SJCRH30 (cell line): ENCODE measurements at places on chromosomes 7 and 10. TPM values are rescaled to one million over a fixed set of nuclear protein-coding genes. Genes with fewer than 3 reads are reported as not detected.

CALY gene
- total RNA-seq = not detected in 2 replicates

SPACDR gene
- not detected in 2 replicates for total RNA-seq

ASZ1 gene
- total RNA-seq = not detected in 2 replicates

- H3K27me3 ChIP-seq = no peaks in the 10 kb centered on the region
- peaks cover 17% of the 10 kb centered on the region for H3K4me1 ChIP-seq
- peak; percentile 78 for DNase-seq
- peak overlapping the region; percentile 58 for H3K27ac ChIP-seq
- no peaks in the 10 kb centered on the region for H3K36me3 ChIP-seq
Observed at GRCh38 chr7:112172870-112173567, 33.2 kb downstream of the DOCK4 start.

SAMD9L gene
- 0.79 and 1.8 TPM in 2 replicates for total RNA-seq

CDC14C gene
- 0.15 TPM in 1 of 2 replicates, not detected in the other for total RNA-seq

DYDC2 gene
- total RNA-seq = 0.13 TPM in 1 of 2 replicates, not detected in the other

GRCh38 chr10:103969857-103970627, 3.1 kb downstream of the SLK start:
- DNase-seq = no peak
- no peak overlapping the region for H3K4me3 ChIP-seq
- no peaks in the 10 kb centered on the region for H3K27me3 ChIP-seq
- no peaks in the 10 kb centered on the region for H3K36me3 ChIP-seq

DNA sequence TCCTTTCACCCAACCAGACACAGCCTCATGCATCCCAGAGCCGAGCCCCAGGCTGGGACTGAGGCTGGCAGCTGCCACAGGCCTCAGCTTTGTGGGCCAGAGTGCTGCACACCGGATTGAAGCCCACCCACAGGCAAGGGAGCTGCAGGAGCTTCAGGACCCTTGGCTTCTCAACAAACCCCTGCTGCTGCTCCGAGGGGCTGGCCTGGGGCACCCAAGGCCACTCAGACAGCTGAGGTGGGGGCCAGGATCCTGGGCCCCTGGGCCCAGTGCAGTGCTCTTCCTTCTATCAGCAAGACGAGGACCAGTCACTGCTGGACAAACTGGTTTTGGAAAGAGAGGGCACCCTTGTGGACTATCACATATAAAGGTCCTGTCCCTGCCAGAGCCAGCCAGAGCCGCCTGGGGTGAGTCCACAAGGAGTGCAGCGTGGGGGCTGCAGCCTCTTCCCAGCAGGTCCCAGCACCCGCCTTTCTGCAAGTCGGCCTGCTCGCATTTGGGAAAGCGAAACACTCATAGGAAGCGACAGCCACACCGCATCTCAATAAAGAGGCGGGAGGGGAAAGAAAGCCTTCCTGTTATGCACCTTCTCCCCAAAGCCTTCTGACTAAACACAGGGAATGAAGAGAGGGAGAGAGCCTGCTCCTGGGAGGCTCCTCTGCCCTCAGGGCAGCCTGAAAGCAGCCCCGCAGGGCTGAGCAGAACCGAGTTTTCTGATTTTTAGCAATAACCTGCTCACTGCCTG, 9.5 kb upstream of the TCERG1L start:
- DNase-seq = no peak
- no peak overlapping the region for H3K4me3 ChIP-seq
- H3K27ac ChIP-seq = no peak overlapping the region
- no peaks in the 10 kb centered on the region for H3K4me1 ChIP-seq
- H3K27me3 ChIP-seq = no peaks in the 10 kb centered on the region
- H3K36me3 ChIP-seq = no peaks in the 10 kb centered on the region

- no peaks in the 10 kb centered on the region for H3K36me3 ChIP-seq
- DNase-seq = no peak
- H3K27me3 ChIP-seq = peaks cover 46% of the 10 kb centered on the region
- H3K27ac ChIP-seq = no peak overlapping the region
- no peak overlapping the region for H3K4me3 ChIP-seq
- H3K4me1 ChIP-seq = no peaks in the 10 kb centered on the region
Observed at GRCh38 chr7:157464971-157465886, 128.4 kb downstream of the DNAJB6 start.

DNA sequence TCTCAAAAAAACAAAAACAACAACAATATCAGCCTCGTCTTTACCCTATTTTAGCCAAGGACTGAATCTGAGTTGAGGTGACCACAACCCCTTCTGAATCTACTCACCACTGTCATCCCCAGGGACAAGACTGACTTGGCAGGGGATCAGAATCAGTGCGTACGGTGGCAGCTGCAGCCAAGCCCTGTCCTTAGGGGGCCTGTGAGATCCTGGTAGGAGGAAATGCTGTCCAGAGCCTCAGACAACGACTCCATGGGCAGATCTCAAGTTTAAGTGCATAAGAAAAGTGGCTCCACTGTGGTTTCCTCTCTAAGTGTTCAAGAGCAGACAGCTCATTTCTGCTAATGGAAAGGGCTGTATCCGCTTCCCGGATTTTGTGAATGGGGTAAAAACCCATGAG, 22.4 kb upstream of the CYTH3 start:
- no peak overlapping the region for H3K4me3 ChIP-seq
- H3K36me3 ChIP-seq = no peaks in the 10 kb centered on the region
- no peaks in the 10 kb centered on the region for H3K27me3 ChIP-seq
- peak; percentile 93 for DNase-seq
- peaks cover 17% of the 10 kb centered on the region for H3K4me1 ChIP-seq
- 0 out of 2 replicates have a peak overlapping the region, but pooled peaks have one; percentile 1 for H3K27ac ChIP-seq

LRRN3 gene
- total RNA-seq = 16.5 and 19.3 TPM in 2 replicates

MICU1 gene
- 41.9 and 44.7 TPM in 2 replicates for total RNA-seq

GRID2IP gene
- total RNA-seq = 0.12 and 0.20 TPM in 2 replicates

MRC1 gene
- total RNA-seq = 0.03 TPM in 1 of 2 replicates, not detected in the other

DNA sequence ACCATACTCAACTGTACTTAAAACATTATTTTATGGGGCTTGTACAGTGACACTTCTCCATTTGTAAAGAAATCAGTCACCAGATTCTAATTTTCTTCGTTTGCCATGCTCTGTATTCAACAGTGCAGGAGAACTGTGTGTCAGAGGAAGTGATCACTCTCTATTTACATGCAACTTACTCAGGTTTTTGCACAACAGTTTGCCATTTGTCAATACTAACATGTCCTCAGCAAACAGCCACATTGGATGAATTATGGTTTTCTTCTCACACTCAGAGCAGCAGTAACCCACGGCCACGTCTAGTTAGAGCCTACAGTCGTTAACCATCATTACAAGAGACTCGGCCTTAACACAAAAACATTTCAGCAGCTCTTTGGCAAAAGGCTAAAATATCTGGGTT, 69.2 kb upstream of the SP4 start:
- DNase-seq = no peak
- H3K27me3 ChIP-seq = 0 out of 2 replicates have a peak, but pooled peaks cover 13% of the 10 kb centered on the region
- no peaks in the 10 kb centered on the region for H3K36me3 ChIP-seq

DNA sequence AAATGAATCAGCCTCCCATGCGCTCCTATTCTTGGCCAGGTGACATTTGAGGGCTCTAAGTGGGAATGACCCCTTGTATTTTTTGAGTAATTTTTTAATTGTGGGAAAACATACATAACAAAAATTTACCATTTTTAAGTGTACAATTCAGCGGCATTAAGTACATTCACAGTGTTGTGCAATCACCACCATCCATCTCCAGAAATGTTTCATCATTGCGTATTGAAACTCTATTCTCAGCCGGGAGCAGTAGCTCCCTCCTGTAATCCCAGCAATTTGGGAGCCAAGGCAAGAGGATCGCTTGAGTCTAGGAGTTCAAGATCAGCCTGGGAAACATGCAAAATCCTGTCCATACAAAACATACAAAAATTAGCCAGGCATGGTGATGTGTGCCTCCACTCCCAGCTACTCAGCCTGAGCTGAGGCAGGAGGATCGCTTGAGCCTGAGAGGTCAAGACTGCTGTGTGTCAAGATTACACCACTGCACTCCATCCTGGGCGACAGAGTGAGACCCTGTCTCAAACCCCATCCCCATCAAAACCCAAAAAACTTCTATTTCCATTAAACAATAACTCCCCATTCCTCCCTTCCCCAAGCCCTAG, 2.5 kb downstream of the ANTXRL start:
- no peaks in the 10 kb centered on the region for H3K4me1 ChIP-seq
- no peak overlapping the region for H3K27ac ChIP-seq
- DNase-seq = no peak
- no peaks in the 10 kb centered on the region for H3K36me3 ChIP-seq
- H3K4me3 ChIP-seq = no peak overlapping the region

- no peak overlapping the region for H3K27ac ChIP-seq
- H3K36me3 ChIP-seq = peaks cover 27% of the 10 kb centered on the region
- H3K27me3 ChIP-seq = no peaks in the 10 kb centered on the region
- no peak overlapping the region for H3K4me3 ChIP-seq
Observed at GRCh38 chr7:44058759-44059218, 6.6 kb downstream of the PGAM2 start.

DNA sequence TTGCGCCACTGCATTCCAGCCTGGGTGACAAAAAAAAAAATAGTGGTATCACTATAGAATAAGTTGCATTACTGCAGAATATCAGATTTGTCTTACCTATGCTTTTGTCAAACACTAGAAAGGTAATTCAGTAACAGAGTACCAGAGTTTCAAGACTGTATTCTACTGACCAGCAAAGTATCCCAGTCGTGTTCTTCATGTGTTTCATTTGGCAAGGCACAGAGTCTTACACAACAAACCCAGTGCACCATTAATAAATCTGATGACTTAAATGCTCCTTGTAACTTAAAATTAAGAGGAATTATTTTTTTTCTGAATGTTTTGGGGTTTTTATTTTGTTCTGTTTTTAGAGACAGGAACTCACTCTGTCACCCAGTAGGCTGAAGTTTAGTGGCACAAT, 34.4 kb upstream of the PBLD start:
- peaks cover 17% of the 10 kb centered on the region for H3K36me3 ChIP-seq
- H3K4me3 ChIP-seq = no peak overlapping the region
- DNase-seq = no peak
- no peaks in the 10 kb centered on the region for H3K27me3 ChIP-seq
- H3K27ac ChIP-seq = no peak overlapping the region

- H3K36me3 ChIP-seq = no peaks in the 10 kb centered on the region
- H3K4me3 ChIP-seq = no peak overlapping the region
- peaks cover 21% of the 10 kb centered on the region for H3K27me3 ChIP-seq
- no peaks in the 10 kb centered on the region for H3K4me1 ChIP-seq
- no peak for DNase-seq
Observed at GRCh38 chr7:50317221-50317678, 12.7 kb downstream of the IKZF1 start.

DNA sequence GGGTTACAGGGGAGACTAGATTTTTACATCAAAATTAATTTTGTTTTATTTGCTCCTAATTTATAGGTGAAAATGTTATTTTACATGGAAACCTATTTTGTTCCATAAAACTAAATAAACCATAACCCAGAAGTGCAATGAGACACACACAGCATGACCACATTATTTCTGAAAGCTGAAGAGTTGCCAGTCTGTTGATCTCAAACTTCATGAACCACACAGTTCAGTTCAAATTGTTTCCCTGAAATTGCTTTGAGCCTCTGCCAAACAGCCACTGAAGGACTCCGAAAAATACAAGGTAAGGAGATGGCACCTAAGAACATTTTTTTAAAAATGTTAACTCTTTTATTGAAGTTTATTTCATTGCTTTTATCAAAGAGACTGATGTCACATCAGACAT, 25.0 kb upstream of the ITGB8 start:
- no peak for DNase-seq
- H3K27me3 ChIP-seq = no peaks in the 10 kb centered on the region
- H3K27ac ChIP-seq = no peak overlapping the region
- peaks cover 27% of the 10 kb centered on the region for H3K4me1 ChIP-seq
- H3K36me3 ChIP-seq = no peaks in the 10 kb centered on the region

- DNase-seq = no peak
- no peaks in the 10 kb centered on the region for H3K36me3 ChIP-seq
- no peaks in the 10 kb centered on the region for H3K4me1 ChIP-seq
- no peak overlapping the region for H3K27ac ChIP-seq
- H3K4me3 ChIP-seq = no peak overlapping the region
- no peaks in the 10 kb centered on the region for H3K27me3 ChIP-seq
Observed at GRCh38 chr10:44153918-44154670, 230.8 kb downstream of the CXCL12 start.

GIMAP8 gene
- not detected in 2 replicates for total RNA-seq

DNAJC1 gene
- total RNA-seq = 11.4 and 12.0 TPM in 2 replicates

HEPACAM2 gene
- 3.0 and 4.2 TPM in 2 replicates for total RNA-seq

DNA sequence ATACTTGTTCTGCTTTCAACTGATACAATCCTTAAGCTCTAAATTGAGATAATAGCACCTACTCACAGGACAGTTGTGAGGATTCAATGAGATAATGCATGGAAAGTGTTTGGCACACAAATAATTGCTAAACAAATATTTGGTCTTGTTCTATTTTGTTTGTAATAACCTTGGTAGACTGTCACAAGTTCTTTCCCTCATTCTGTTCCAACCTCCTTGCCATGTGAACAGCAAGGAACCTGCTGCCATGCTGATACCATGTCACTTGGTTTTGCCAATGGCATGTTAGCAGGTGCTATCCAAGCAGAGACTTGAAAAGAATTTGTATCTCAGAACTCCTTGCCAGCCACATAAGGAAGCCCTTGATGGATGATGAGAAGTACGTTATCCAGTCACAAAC, 24.8 kb upstream of the TECTB start:
- no peaks in the 10 kb centered on the region for H3K27me3 ChIP-seq
- H3K4me3 ChIP-seq = no peak overlapping the region
- no peaks in the 10 kb centered on the region for H3K4me1 ChIP-seq

PKD2L1 gene
- total RNA-seq = not detected in 2 replicates

DNA sequence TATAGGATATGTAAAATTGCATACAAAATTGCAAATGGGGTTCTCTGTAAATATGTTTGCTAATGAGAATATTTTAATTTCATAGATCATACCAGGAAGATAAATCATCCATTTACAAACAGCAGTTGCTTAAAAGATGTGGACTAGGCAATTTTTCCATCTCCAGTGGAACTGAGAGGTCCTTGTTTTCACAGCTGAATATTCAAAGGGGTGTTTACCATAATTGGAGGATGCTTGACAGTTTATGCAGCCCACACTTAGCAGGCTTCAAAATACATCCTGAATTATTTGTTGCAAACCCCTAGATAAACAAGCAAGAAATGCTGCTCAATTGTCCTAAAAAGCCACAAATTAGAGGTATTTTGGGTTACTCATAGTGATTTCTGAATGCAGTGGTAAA, 69.9 kb downstream of the ADARB2 start:
- no peaks in the 10 kb centered on the region for H3K27me3 ChIP-seq
- H3K36me3 ChIP-seq = no peaks in the 10 kb centered on the region
- H3K4me1 ChIP-seq = no peaks in the 10 kb centered on the region

GRCh38 chr7:148865283-148865682, 18.8 kb downstream of the EZH2 start:
- DNase-seq = no peak
- no peak overlapping the region for H3K27ac ChIP-seq
- no peaks in the 10 kb centered on the region for H3K27me3 ChIP-seq
- peaks cover 11% of the 10 kb centered on the region for H3K36me3 ChIP-seq

GRCh38 chr10:28367929-28368484, 65.1 kb upstream of the MPP7 start:
- no peaks in the 10 kb centered on the region for H3K36me3 ChIP-seq
- H3K4me3 ChIP-seq = no peak overlapping the region
- DNase-seq = no peak
- no peaks in the 10 kb centered on the region for H3K27me3 ChIP-seq

DNA sequence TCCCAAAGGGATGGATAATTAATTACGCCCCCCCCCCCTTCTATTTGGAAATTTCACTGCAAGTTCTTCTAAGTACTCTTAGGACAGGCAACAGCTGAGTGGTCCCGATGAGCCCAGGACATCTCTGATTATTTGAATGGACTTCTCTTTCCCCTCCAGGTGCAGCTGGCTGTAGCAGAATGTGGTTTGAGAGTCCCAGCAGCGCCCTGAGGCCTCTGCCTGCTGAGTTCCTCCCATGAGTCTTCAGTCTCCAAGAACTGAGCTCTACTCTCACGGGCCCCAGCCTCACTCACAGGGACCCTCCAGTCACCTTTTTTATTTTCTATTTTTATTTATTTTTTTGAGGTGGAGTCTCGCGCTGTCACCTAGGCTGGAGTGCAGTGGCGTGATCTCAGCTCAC, 63.6 kb upstream of the SFMBT2 start:
- H3K27ac ChIP-seq = no peak overlapping the region
- no peak for DNase-seq
- H3K4me3 ChIP-seq = no peak overlapping the region
- no peaks in the 10 kb centered on the region for H3K27me3 ChIP-seq
- H3K4me1 ChIP-seq = no peaks in the 10 kb centered on the region
- no peaks in the 10 kb centered on the region for H3K36me3 ChIP-seq
